ENCODE measurements at places on chromosomes 4 and X.

DNA sequence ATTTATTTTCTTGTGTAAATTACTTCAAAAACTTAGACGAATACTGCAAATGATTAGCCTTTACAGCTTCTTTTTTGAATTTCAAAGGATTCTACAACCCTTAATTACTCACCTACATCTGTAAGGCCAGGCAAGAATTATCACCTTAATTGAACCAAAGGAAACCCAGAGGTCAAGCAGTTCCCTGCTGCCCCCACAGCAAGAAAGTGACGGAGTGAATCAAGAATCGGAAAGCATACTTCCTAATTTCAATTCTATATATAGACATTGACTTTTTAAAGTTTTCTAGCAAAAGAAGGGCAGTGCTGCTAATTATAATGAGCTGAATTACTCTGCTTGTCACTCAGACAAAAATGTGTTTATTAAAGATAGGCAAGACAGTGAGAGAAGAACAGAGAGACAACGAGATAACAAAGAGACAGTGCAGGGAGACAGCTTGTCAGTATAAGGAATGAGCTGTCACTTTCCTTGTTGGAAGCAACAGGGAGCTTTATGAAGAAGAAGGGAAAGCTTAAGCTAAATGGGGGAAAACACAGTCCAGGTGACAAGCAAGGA, 47.5 kb upstream of the SPANXN4 start:
- no peak for DNase-seq

GRCh38 chrX:45424326-45424725, 223.7 kb upstream of the DIPK2B start:
- no peak for DNase-seq

- DNase-seq, result no peak
These were observed 22.9 kb upstream of the G3BP2 start for GRCh38 chr4:75696071-75696470.

DNA sequence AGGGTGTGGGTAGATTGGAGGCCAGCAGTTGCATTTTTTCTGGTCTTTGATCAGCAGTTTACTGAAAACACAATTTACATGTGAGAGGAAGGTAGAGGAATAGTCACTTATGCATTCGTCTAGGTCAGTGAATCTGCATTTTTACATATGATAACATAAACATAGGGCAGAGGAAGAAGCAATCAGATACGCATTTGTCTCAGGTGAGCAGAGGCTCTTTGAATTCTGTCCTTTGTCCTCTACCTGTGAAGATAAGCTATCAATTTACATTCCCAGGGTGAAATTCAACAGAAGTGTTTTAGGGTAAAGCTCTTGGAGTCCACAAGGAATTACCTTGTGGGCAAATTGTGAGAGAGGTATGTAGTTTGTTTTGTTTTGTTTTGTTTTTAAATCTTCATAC, 306.5 kb downstream of the MAGEB5 start:
- DNase-seq, result no peak

GRCh38 chr4:27123123-27123768, 262.6 kb downstream of the STIM2 start:
- no peak for DNase-seq

- DNase-seq, result no peak
These were observed 7.5 kb downstream of the RASL11B start for GRCh38 chr4:52869656-52870055.

DNA sequence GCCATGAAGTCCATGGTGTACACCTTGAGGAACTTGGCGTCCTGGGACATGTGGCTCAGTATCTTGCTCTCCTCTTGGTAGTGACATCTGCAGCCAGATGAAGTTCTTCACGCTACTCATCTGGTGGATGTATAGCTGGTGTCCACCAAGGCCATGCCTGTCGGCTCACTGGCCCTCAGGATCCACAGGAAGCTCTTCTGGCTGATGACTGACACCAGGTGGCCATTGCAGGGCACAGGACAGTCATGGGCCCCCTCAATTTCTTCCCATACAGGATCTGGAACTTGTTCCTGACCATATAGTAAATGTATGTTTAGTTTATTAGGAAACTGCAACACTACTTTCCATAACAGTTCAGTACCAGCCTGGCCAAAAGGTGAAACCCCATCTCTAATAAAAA, 10.3 kb upstream of the CLCN5 start:
- no peak for DNase-seq

- DNase-seq, result no peak
These were observed 461.3 kb downstream of the BCOR start for GRCh38 chrX:39636481-39636880.

GRCh38 chr4:37816006-37816405, 10.5 kb upstream of the PGM2 start:
- no peak for DNase-seq

DNA sequence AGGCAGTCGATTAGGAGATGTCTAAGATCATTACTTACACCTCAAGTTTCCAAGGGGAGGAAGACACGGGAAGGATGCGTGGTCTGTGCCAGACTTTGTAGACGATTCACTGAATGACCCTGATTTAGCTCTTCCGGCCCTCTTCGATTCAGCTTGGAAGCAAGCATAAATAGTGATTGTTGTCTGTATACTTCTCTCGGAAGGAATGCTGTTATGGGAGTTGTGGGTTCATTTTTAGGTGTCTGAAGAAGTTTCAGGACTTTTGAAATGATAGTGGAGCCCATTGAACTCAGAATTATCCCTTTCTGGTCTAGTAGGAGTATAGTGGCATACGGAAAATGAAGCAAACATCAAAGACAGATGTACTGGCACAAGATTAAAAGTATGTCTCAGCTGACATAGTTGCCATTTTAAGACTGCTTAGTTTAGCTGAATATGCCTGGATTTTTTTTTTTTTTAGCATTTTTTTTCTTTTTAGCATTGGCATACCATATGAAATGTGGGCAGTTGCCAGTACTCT, 1.0 kb upstream of the ANKRD17 start:
- DNase-seq, result no peak

DNA sequence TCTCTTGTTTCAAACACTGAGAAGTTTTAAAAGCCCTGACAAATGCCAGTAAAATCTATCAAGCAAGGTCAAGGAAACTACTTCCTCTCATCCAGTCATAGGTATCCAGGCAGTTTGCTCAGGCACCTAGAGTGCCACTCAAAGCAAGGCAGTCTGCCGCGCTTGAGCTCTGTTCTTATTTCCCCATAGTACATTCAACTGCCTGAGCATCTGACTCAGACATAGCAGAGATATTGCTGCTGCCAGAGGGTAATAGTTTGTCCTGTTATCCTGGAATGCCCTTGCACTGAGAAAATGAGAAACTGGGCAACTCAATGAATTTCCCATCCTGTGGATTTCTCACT, 16.1 kb upstream of the ATP8A1 start:
- DNase-seq, result peak; percentile 82

GRCh38 chr4:95021099-95021498, 263.3 kb downstream of the BMPR1B start:
- DNase-seq, result no peak

DNA sequence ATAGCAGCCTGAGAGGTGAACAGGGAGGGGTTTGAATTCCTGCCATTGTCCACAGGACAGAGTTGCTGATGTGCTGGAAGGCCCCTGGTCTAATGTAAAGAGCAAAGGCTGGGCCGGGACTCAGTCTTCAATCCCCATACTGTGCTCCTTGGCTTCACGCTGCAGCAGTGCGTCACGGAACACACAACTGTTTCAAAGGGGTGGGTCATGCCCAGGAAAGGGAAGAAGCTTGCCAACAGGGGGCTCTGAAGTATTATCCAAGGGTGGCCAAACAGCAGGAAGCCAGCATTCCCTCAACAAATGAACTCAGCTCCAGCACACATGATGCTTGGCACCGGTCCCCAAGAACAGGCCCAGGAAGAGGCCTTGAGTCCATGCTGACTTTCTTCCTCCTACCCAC, 122.5 kb downstream of the NFKB1 start:
- DNase-seq, result no peak

DNA sequence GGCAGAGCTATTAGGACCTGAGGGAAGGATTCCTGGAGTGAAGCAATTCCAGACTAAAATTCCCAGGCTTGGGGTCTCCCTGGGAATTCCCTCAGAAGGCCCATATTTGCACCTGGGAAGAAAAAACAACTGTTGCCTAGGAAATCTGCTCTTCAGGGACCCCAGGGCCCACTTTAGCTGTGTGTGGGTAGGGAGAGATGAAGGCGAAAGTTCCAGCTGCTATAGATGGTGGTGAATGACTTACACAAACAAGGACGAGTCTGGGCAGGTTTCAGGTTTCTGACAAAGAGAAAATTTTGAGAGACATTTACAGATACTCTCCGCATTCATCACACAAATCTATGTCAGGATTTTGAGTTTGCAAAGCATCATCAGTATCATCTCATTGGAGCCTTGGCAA, 126.1 kb downstream of the GPC3 start:
- no peak for DNase-seq

DNA sequence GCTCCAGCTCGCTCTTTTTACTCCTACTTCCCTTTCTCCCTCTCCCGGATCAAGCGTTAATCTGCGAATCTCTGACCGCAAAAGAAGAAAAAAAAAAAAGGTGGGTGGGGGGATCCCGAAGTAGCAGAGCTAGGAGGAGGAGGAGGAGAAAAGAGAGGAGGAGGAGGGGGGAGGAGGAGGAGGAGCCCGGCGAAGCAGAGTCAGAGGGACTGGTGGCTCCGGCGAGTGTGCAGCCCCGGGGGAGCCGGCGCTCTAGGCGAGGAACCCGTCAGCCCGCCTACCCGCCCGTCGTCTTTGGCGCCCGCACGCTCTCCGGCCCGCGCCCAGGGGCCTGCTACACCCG, at the start of gene NHSL2:
TSS of gene NHSL2 (plus strand) at position 203 of the 343 bp plus-strand sequence.
- no peak for DNase-seq

- no peak for DNase-seq
These were observed 87.0 kb upstream of the RAPGEF2 start for GRCh38 chr4:159015841-159016240.

DNA sequence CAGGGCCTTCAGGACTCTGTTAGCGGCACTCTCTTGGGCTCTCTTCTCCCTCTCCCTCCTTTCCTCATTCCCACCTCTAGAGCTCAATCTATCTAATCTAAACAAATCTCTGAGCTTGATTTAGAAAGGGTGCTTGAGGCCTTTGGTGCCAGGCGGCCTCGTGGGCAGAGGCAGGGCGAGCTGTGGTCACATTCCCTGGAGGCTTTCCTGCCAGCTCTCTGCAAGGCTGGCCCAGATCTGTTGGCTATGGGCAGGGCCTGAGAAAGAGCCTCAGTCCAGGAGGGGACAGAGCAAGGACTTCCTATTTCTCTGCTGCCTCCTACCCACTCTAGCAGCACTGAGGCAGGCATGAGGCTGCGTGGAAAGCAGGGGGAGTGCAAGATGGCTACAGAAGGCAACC, 38.6 kb downstream of the PJA1 start:
- DNase-seq, result no peak

- DNase-seq, result no peak
These were observed 125.9 kb downstream of the FRYL start for GRCh38 chr4:48654015-48654664.

GRCh38 chr4:56156141-56156540, 207.4 kb downstream of the CEP135 start:
- DNase-seq, result no peak

- no peak for DNase-seq
These were observed 105.0 kb downstream of the SHROOM3 start for GRCh38 chr4:76539979-76540378.

DNA sequence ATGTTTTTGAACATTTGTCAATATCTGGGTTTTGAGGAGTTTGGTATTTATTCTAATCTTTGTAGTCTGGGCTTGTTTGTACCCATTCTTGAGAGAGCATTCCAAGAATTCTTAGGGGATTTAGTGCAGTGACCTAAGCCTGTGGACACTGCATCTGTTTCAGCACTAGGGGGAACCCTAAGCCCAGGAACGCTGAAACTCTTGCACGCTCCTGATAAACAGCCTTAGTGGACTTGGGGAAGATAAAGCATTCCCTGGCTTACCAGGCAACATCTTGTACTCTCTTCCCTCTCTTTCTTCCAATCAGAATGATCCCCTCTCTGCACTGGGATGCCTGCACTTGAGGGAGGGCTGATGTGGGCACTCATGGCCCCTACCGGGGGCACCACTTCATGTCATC, 654.9 kb upstream of the HTR2C start:
- no peak for DNase-seq

DNA sequence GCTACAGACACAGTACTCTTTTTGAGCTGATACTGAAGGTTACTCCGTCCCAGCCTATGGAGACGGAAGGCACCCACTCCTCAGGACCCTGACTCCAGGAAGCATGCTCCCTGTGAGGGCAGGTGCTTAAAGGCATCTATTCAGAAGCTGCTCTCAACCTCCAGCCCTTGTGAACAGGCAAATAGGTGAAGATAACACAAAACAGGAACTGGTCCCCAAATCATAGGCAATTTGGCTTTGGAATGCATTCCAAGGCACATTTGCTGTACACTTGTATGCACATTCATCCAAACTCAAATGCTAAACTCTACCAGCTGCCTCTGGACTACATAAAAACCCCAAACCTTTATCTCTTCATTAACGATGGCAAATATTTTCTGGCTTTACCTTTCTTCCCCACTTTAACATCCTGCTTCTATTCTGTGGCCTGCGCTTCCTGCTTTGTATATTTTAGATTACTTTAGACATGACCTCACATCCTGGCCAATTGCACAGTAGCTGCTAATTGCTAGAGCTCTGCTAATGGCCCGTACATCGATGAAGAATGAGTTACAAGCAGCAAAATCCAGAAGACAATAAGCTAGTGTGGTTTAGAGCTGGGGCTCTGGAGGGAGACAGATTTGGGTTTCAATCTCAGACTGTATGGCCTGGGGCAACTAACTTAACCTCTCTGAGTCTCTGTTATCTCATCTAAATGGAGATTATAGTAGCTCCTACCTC, 3.2 kb downstream of the SEL1L3 start:
- no peak for DNase-seq

- no peak for DNase-seq
These were observed 214.8 kb downstream of the CRLF2 start for GRCh38 chrX:997631-998137.

DNA sequence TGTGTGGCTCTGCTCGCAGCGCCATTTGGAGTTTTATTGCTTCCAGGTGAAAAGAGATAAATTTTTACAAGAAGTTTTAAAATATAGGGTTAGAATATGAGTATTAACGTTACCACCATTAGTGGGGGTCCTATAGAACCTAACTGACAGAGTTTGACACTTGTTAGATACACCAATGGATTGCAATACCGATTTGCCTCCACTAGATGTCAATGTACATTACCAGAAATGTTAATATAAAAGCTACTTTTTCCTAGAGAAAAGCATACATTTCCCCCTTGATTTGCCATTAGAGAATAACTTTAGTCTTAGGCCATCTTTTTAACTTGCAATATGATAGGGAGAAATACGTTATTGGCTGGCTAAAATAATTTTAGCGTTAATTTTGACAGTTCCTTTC, 108.4 kb downstream of the LINC00632 start:
- DNase-seq, result no peak

DNA sequence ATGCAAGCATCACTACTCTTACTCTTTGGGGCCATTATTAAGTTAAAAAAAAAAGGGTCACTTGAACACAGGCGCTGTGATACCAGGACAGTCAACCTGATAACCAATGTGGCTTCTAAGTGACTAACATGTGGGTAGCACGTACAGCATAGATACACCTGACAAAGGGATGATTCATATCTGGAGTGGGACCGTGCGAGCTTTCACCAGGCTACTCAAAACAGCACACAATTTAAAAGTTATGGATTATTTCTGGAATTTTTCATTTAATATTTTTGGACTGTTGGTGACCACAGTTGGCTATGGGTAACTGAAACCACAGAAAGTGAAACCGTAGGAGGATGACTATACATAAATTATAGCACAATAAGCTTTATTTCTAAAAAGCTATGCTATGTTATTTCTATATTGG, 113.8 kb upstream of the STIM2 start:
- DNase-seq, result no peak

- DNase-seq, result no peak
These were observed 169.2 kb downstream of the AFAP1 start for GRCh38 chr4:7770224-7771050.

GRCh38 chrX:125651426-125651825, 331.8 kb downstream of the TEX13C start:
- DNase-seq, result peak; percentile 27

Measured in epithelial cell of proximal tubule (primary cell).